ENCODE measurements at places on chromosomes 4 and X. TPM values are rescaled to one million over a fixed set of nuclear protein-coding genes. Genes with fewer than 3 reads are reported as not detected.
A peak's percentile ranks its signal among the peaks of the same experiment; 100 is the strongest.

PPBP gene
- total RNA-seq = not detected

LDB2 gene
- total RNA-seq = not detected

DNA sequence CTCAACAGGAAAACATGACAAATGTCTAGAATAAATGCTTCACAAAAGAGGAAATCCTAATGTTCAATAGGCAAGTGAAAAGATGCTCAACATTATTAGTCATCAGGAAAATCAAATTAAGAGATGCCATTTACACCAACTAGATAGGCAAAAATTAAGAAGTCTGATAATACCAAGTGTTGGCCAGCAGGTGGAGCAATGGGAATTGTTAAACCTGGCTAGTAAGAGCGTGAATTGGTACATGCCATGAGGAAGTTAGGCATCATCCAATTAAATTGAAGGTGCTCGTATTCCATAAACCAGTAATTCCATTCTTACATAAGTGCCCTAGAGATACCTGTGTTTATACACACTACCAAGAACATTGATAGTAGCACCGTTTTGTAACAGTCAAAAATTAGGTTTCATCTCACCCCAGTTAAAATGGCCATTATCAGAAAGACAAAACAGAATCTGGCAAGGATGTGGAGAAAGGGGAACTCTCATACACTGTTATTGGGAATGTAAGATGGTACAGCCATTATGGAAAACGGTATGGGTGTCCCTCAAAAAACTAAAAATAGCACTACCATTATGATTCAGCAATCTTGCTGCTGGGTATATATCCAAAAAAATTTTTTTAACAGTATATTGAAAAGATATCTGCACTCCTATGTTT, 14.0 kb upstream of the ZCCHC18 start:
- DNase-seq = peak; percentile 61

GRCh38 chrX:119028733-119029330, 44.0 kb upstream of the CT47C1 start:
- DNase-seq = no peak

GRCh38 chr4:80112236-80112635, 39.2 kb upstream of the ANTXR2 start:
- DNase-seq = no peak

GRCh38 chr4:53479736-53480525, 102.5 kb downstream of the FIP1L1 start:
- no peak for DNase-seq

DNA sequence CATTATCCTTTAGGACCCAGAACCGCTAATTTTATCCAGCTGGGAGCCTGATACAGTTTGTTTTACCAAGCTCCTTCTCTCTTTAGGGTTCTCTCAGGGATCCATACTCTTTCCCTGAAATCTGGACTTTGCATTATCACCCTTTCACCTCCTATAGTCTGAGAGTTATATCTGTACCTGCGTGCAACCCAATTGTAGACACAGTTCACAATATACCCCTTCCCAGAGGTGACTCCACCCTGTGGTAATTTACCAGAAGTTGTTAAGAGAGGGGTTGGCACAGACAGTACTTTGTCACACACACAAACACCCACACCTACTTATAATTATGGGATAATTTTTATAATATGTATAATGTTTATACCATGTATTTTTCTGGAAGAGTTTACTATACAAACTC, 275.8 kb upstream of the NR3C2 start:
- DNase-seq = no peak
